ENCODE measurements at places on chromosomes 7 and 10.

DNA sequence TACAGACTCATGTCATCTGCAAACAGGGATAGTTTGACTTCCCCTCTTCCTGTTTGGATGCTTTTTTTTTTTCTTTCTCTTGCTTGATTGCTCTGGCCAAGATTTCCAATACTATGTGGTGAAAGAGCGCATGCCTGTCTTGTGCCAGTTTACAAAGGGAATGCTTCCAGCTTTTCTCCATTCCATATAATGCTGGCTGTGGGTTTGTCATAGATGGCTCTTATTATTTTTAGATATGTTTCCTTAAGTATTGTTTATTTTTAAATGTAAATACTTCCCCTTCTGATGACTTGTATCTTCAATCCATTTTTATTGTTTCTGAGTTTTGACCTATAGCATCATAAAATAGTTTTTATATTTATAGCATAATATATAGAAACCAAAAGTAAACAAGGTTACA, 17.9 kb downstream of the FAM237B start:
- no peak for DNase-seq

- DNase-seq, result no peak
Observed at GRCh38 chr7:64892116-64892515, 11.0 kb upstream of the ZNF273 start.

GRCh38 chr10:16643502-16643901, 121.8 kb upstream of the C1QL3 start:
- no peak for DNase-seq

- no peak for DNase-seq
Observed at GRCh38 chr7:4768597-4769569, 6.5 kb upstream of the AP5Z1 start.

GRCh38 chr7:1512781-1513656, 8.8 kb upstream of the INTS1 start:
- peak; percentile 99 for DNase-seq
